ENCODE measurements at places on chromosomes 4 and X. TPM values are rescaled to one million over a fixed set of nuclear protein-coding genes. Genes with fewer than 3 reads are reported as not detected.

DNA sequence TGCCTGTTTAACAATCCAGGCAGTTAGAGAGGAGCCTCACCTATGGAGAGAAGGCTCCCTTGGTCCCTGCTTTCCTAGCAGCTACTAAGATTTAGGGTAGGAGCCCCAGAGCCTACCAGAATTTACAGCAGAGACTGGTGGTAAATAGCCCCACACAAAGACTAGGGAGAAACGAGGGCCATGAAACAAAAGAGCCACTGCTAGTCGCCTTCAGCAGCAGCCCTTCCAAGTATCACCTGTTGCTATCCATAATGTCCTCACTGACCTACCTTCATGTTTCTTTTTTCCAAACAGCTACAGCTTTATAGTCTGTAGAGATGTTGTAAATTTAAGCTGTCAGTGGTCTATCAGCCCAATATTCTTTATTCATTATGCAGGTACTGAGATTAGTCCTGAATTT is 25.3 kb downstream of the ARHGEF6 start:
- DNase-seq, result no peak
- H3K27ac ChIP-seq, result no peak overlapping the region
- H3K4me3 ChIP-seq, result no peak overlapping the region

DNA sequence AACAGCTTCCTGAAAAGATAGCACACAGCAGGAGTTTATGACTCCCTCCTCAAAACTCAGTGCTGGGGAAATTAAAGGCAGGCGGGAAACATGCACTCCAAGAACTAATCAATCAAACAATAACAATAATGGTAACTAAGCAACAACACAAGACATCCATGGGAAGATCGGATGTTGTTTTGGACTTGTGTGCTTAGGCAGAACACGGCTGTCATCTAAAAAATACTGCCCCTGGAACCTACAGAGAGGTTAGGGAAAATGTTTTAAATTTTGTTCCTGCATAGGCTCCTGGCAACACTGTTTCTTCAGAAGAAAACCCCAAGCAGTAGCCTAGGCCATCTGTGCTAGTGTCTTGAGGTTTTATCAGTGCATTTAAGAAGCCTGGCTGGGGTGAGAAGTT is 1378.2 kb downstream of the STIM2 start:
- H3K36me3 ChIP-seq, result no peaks in the 10 kb centered on the region
- no peak overlapping the region for H3K4me3 ChIP-seq
- H3K4me1 ChIP-seq, result no peaks in the 10 kb centered on the region
- H3K27ac ChIP-seq, result no peak overlapping the region

DNA sequence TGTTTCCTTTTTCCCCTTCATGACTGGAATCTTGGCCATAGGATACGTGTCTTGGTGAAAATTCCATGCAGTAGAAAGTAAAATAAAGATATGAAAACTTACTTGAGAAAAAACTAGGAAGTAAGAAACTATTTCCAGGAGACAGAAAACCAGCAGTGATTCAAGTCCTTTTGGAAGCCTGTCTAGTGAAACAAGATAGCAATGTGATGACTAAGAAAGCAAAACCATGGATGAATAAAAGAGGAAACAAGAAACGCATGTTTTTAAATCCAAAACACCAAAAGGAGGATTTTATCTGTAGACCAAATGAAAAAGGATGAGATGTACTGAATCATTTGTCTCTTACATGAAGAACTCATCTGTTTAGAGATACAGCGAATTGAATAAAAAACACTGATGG is 1430.0 kb downstream of the ARAP2 start:
- H3K4me1 ChIP-seq, result no peaks in the 10 kb centered on the region
- no peaks in the 10 kb centered on the region for H3K36me3 ChIP-seq
- no peak for DNase-seq
- H3K27me3 ChIP-seq, result no peaks in the 10 kb centered on the region

GRCh38 chrX:69025802-69026301 is 139.4 kb downstream of the PJA1 start:
- no peaks in the 10 kb centered on the region for H3K36me3 ChIP-seq
- H3K4me1 ChIP-seq, result no peaks in the 10 kb centered on the region
- H3K27ac ChIP-seq, result no peak overlapping the region
- no peak overlapping the region for H3K4me3 ChIP-seq

DNA sequence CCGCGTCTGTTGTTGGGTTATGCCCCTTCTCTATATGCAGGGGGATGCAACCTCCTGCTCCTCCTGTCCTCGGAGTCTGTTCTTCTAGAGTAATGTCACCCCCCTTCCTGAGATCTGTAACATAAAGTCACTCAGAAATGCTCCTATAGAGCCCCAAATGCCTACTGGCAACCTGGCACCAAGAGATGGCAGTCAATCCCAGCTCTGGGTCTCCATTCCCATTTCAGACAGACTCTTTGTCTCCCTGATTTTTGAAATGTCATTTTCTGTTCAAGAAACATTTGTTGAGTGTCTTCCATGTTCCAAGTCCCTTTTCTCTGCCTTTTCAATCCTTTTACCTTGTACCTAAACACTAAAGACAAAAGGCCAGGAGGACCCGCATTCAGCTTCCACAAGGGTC is 9.6 kb upstream of the PRDM8 start:
- peaks cover 20% of the 10 kb centered on the region for H3K4me1 ChIP-seq
- no peak overlapping the region for H3K4me3 ChIP-seq
- H3K27ac ChIP-seq, result no peak overlapping the region
- no peak for DNase-seq
- H3K36me3 ChIP-seq, result no peaks in the 10 kb centered on the region

DNA sequence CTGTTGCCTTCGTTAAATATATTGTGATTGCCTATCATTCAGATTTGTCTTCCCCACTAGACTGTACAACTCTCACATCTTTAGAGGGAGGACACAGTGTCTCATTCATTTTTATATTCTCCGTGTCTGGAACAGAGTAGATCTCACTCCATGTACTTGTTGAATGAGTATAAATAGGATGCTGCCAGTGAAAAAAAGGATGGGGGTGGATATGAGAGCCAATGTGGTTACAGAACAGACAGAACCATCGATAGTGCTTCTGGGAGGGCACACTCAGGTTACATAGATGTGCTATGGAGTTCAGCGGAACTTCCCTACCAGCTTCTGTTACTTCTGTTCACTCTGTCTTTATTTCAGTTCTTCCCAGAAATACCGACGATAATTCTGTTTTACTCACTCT is 66.9 kb downstream of the SH2D1A start:
- H3K4me3 ChIP-seq, result no peak overlapping the region
- no peaks in the 10 kb centered on the region for H3K27me3 ChIP-seq
- H3K4me1 ChIP-seq, result peaks cover 8% of the 10 kb centered on the region
- H3K36me3 ChIP-seq, result peaks cover 6% of the 10 kb centered on the region
- DNase-seq, result no peak
- no peak overlapping the region for H3K27ac ChIP-seq

DNA sequence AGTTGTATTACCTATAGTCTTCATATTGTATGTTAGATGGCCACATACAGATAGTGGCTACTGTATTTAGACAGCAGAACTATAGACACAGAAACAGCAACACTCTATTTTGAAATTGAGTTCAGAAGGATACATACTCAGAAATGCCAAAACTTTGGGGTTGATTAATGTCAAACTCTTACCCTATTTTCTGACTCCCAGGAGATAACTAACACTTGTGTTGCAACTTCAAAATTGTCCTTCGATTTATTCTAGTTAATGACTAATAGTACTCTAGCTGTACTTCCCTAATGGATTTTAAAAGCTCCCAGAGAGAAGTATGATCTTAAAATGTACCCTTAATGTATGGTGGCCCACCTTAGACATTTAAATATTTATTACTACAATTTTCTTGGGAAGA is 229.9 kb upstream of the UGT8 start:
- H3K4me1 ChIP-seq, result no peaks in the 10 kb centered on the region
- H3K36me3 ChIP-seq, result no peaks in the 10 kb centered on the region
- DNase-seq, result no peak
- H3K27me3 ChIP-seq, result peaks cover 17% of the 10 kb centered on the region

DNA sequence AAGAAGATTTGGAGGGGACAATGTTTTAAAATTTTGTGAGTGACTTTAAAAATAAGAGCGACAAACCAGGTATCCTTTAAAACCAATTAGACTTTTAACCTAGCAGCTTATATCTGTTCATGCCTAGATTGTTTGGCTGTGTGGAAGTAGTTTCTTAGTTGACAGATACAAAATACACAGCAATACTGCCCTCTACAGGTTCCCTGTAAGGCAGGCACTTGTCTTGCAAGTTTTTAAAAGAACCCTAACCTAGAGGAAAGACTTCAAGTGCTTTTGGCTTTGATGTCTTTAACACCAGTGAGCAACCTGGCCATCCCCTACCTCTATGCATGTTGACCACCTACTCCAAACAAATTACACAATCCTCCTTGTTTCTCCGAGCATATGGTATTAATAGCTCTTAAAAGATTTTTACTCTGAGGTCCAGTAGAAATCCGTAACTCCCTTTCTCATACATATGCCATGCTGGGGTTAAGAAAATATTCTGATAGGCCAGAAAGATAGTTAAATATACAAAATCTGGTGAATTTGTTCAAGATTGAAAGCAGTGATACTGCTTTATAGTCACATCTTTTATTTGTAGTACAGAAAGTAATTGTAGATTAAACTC is 273.0 kb downstream of the ARHGAP24 start:
- H3K4me3 ChIP-seq, result no peak overlapping the region
- H3K27me3 ChIP-seq, result no peaks in the 10 kb centered on the region
- peak; percentile 14 for DNase-seq

- no peak overlapping the region for H3K27ac ChIP-seq
- no peak overlapping the region for H3K4me3 ChIP-seq
- no peaks in the 10 kb centered on the region for H3K36me3 ChIP-seq
- no peaks in the 10 kb centered on the region for H3K27me3 ChIP-seq
Observed at GRCh38 chr4:83205760-83206159, 78.8 kb downstream of the COQ2 start.

- H3K4me1 ChIP-seq, result no peaks in the 10 kb centered on the region
- H3K27me3 ChIP-seq, result peaks cover 4% of the 10 kb centered on the region
- H3K27ac ChIP-seq, result no peak overlapping the region
Observed at GRCh38 chr4:154854362-154854761, 73.3 kb downstream of the RBM46 start.

DNA sequence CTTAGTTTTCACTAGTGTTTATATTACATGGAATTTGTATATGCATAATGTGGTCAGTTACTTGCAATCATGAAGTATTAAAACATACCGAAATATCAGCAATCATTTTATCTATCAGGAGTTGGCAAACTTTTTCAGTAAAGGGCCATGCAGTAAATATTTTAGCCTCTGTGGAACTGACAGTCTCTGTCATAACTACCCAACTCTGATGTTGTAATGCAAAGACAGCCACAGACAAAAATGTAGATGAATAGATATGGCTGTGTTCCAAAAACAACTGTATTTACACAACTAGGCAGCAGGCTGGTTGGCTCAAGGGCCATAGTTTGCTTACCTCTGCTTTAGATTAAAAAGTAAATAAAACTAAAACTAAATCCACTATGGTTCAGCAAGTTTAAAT is 200.2 kb downstream of the HS3ST1 start:
- DNase-seq, result no peak
- H3K4me1 ChIP-seq, result no peaks in the 10 kb centered on the region
- peaks cover 2% of the 10 kb centered on the region for H3K27me3 ChIP-seq
- H3K36me3 ChIP-seq, result no peaks in the 10 kb centered on the region
- H3K4me3 ChIP-seq, result no peak overlapping the region

- H3K27ac ChIP-seq, result no peak overlapping the region
- H3K4me1 ChIP-seq, result peaks cover 24% of the 10 kb centered on the region
- H3K27me3 ChIP-seq, result no peaks in the 10 kb centered on the region
- no peak overlapping the region for H3K4me3 ChIP-seq
- H3K36me3 ChIP-seq, result no peaks in the 10 kb centered on the region
Observed at GRCh38 chr4:40434126-40434687, 99.1 kb downstream of the CHRNA9 start.

GRCh38 chrX:29834764-29835163 is 380.6 kb upstream of the MAGEB2 start:
- no peak overlapping the region for H3K27ac ChIP-seq
- H3K27me3 ChIP-seq, result no peaks in the 10 kb centered on the region
- no peaks in the 10 kb centered on the region for H3K36me3 ChIP-seq
- DNase-seq, result no peak
- H3K4me3 ChIP-seq, result no peak overlapping the region

GRCh38 chr4:2259036-2259540 is 2.8 kb downstream of the MXD4 start:
- no peak overlapping the region for H3K27ac ChIP-seq
- no peaks in the 10 kb centered on the region for H3K27me3 ChIP-seq
- no peaks in the 10 kb centered on the region for H3K36me3 ChIP-seq
- no peak overlapping the region for H3K4me3 ChIP-seq

DNA sequence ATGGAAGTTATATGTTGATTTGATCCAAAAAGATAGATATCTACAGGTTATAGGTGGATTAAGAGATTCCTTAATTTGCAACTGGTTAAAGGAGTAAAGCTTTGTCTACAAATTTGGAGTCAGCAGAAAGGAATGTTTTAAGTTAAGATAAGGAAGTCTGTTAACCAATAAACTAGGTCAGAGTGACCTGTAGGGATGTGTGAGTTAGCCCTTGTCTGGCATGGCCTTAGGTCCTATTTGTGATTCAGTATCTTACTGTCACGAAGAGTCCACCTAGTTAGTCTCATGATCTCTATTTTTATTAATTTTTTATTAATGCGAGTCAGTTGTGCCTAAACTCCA is 230.8 kb downstream of the INPP4B start:
- H3K4me1 ChIP-seq, result peaks cover 12% of the 10 kb centered on the region
- no peaks in the 10 kb centered on the region for H3K27me3 ChIP-seq
- H3K27ac ChIP-seq, result peak overlapping the region; percentile 51

- H3K27me3 ChIP-seq, result no peaks in the 10 kb centered on the region
- H3K27ac ChIP-seq, result no peak overlapping the region
- H3K4me1 ChIP-seq, result no peaks in the 10 kb centered on the region
- DNase-seq, result no peak
- no peaks in the 10 kb centered on the region for H3K36me3 ChIP-seq
- H3K4me3 ChIP-seq, result no peak overlapping the region
Observed at GRCh38 chrX:39716401-39716800, 381.4 kb downstream of the BCOR start.

DNA sequence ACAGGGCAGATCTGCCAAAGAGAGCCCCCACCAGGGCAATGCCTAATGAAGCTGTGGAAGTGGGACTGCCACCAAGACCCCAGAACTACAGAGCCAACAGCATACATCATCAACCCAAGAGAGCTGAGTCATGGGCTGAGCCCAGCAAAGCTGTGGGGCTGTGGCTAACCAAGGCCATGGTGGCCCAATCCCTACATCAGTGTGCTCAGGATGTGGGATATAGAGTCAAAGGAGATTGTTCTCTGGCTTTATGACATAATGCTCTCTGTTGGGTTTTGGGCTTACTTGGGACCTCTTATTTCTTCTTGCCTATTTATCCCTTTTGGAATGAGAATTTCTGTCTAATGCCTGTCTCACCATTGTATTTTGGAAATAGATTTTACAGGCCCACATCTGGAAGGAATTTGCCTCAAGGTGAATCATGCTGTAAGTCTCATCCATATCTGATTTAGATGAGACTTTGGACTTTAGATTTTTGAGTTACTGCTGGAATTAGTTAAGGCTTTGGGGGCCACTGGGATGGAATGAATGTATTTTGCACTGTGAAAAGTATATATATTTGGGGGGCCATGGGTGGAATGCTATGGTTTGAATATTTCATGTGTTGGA is 5.4 kb upstream of the PRDM5 start:
- H3K36me3 ChIP-seq, result no peaks in the 10 kb centered on the region
- no peak overlapping the region for H3K27ac ChIP-seq
- H3K27me3 ChIP-seq, result peaks cover 28% of the 10 kb centered on the region
- peaks cover 5% of the 10 kb centered on the region for H3K4me1 ChIP-seq

GRCh38 chrX:1144293-1144692 is 68.2 kb downstream of the CRLF2 start:
- DNase-seq, result no peak
- H3K27me3 ChIP-seq, result peaks cover 2% of the 10 kb centered on the region
- H3K36me3 ChIP-seq, result no peaks in the 10 kb centered on the region
- H3K4me1 ChIP-seq, result no peaks in the 10 kb centered on the region
- no peak overlapping the region for H3K27ac ChIP-seq

- H3K27me3 ChIP-seq, result peaks cover 14% of the 10 kb centered on the region
- peak; percentile 43 for DNase-seq
- H3K4me1 ChIP-seq, result no peaks in the 10 kb centered on the region
Observed at GRCh38 chr4:159446266-159446976, 343.5 kb downstream of the RAPGEF2 start.

The ZAR1 gene
- not detected for total RNA-seq

The FGA gene
- total RNA-seq, result not detected

The RHOXF1 gene
- total RNA-seq, result not detected

The STPG2 gene
- total RNA-seq, result 0.14 TPM
